Effector memory CD8-positive, alpha-beta T cell (primary cell): ENCODE measurements at places on chromosomes 2 and 18.
A peak's percentile ranks its signal among the peaks of the same experiment; 100 is the strongest.

GRCh38 chr2:208638059-208638458 lies 231.5 kb downstream of the PTH2R start:
- no peak for DNase-seq

GRCh38 chr18:46734981-46735380 lies 21.9 kb downstream of the ST8SIA5 start:
- no peak for DNase-seq

GRCh38 chr2:144771348-144771747 lies 251.4 kb upstream of the ZEB2 start:
- no peak for DNase-seq

DNA sequence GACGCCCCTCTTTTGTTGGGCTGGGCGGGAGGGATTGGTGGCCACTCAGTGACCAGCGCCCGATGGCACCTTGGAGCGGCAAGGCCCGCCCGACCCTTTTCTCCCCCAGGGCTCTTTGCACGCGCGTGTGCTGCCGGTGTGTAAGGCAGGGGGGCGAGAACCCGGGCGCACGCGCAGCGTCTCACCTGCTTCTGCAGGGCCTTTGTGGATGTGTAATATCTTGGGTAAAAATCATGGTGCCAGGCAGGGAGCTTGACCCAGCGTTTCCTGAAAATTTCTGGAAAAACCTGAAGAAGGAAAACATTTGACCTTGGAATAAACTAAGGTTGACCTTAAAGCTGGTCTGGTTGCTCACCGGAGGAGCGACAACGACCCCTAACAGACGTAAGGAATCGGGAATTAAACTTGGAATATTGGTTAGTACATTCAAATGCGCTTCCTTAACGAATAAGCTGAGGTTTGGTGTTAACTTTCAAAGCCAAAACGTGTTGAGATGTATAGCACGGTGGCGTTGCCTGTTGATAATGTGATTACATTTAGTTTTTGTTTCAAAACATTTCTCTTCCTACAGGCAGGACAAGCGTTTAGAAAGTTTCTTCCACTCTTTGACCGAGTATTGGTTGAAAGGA lies 438 bp downstream of the HSPE1 start:
- DNase-seq = no peak

DNA sequence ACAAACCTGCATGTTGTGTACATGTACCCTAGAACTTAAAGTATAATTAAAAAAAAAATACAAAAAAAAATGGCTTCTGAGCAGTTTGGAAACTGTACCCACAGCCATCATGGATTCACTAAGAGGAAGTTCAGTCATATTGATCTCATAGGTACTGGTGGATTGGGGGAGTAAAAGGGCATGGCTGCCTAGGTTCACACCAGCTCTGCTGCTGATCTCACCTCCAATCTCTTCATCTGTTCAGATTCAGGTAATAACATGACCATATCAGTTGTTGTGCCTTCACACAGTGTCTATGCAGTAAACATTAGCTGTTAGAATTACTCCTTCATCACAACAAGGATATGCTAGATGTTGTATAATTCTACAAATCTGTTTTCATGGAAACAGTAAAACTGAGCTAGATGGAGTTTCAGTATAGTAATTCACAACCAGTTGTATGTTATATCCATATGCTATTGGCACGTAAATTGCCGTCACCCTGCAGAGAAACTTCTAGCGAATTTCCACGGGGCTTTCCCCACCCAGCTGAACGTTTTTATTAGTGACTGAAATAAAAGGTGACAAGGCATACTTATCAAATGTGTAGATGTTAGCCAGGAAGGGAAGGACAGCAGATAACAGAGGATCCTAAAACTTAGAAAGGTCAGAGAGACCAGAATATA lies 59.3 kb upstream of the ITM2C start:
- DNase-seq = no peak

- DNase-seq = no peak
These were observed 708 bp upstream of the MALT1 start for GRCh38 chr18:58670404-58671110.

DNA sequence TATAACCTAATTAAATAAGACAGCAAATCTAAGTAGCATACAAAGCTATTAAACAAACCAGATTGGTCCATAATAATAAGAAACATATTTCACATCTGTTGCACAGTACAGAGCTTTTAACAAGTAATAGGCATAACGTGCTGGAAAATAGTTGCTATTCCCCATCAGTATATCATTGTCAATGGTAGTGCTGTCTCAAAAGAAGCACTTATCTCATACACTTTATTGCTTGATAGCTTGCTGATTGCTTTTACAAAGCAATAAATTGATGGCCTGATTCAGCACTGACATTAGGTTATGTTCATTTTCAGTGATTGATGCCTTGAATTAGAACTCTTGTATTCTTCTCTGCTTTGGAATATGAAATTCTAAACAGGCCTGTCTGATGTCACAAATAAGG lies 641.7 kb downstream of the CBLN2 start:
- DNase-seq = no peak

DNA sequence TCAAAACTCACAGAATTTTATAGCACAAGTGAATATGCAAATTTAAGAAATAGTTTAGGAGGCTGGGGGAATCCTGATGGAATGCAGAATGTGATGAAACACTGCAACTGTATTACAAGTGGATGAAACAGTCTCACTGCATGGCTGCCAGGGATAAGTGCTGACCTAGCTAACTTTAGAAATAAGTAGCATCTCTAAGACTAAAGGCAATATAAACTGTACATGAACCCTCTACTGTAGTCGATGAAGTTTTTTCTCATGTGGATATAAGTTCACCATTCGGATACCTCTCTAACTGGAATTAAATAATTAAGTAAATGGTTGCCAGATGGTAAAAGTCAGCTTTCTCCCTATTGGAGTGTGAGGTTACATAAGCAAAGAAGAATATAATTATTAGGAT lies 777.8 kb upstream of the RAB6C start:
- no peak for DNase-seq

DNA sequence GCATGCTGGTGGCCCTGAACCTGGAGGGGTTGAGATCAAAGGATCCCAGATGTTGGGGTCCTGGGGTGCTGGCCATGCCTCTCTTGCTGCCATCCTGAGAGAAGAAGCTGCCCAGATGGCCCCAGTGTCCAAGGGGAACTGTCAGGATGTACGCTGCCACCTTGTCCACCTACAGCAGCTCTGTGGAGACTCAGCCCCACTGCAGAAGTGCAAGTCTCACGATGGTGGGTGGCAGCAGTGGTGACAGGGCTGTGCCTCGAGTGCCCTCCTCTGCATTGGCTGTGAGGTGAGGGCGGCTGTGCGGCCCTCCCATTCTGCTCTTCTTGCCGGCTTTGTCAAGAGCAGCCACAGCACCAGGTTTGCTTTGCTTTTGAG lies 24.7 kb downstream of the ODC1 start:
- no peak for DNase-seq

DNA sequence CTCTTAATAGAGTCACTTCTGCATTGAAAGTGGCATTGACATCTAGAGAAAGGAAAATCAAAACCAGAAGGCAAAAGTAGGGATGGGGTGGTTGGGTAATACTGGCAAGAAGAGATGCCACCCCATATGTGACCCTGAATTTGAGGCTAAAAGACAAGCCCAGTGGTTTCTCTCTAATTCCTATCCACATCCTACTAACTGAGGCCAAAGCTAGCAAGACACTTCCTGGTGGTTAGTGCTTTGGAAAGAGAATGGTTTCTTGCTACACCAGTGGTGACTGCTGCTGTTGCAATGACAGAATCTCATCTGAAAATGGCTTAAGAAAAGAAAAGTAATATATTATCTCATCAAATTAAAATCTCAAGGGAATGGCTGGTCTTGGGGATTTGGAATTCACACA lies 640.6 kb downstream of the EPHA4 start:
- no peak for DNase-seq

DNA sequence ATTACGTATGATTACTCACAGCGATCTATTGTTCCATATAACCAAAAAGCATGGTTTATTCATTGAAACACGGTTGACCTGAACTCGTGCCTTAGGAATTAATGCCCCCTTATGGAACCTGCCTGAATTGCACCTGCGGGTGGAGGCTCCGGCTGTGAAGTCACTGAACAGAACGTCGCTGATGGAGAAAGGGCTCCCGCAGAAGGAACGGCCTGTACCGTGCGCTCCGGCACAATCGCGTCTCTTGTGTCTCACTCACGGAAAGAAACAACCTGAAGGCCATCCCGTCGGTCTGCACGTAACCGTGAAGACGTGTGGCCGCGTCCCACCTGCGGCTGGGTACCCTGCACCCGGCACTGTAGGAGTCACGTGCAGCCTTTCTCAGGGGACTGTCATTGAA lies 133.1 kb downstream of the NFATC1 start:
- peak; percentile 67 for DNase-seq

- DNase-seq = no peak
These were observed 27.5 kb downstream of the TFCP2L1 start for GRCh38 chr2:121257480-121257840.

DNA sequence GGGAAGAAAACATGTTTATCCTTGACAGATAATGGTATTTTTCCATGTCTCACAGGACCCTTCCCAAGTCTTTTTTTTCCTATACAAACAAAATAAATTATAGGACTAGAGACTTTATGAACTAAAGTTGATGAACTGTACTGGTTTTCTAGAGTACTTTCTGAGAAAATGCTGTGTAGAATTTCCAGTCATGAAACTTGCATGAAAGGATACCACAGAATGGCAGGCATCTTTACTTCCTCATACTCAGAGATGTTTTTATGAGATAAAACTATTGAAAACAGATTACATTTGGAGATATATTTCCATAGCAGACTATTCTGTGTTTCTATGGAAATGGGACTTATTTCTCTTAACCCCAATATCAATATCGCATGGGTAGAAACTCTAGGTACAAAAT lies 403.5 kb downstream of the PARD3B start:
- DNase-seq = no peak

- no peak for DNase-seq
These were observed 61.2 kb downstream of the BOD1L2 start for GRCh38 chr18:57208047-57208446.

DNA sequence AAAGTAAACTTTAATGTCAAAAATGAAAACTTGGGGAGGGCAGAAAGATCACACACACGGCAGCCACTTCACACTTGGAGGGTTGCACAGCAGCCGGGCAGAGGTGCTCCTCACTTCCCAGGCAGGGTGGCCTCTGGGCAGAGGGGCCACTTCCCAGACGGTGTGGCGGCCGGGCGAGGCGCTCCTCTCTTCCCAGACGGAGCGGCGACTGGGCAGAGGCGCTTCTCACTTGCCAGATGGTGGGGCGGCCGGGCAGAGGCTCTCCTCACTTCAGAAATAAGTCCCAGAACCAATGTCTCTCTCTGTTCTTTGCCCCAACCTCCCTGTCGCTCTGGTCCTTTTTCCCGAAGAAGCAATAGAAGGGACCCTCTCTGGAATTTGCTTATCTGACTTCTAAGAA lies 65.7 kb upstream of the LRPPRC start:
- DNase-seq = no peak

GRCh38 chr2:42203792-42204191 lies 34.6 kb downstream of the EML4 start:
- no peak for DNase-seq

DNA sequence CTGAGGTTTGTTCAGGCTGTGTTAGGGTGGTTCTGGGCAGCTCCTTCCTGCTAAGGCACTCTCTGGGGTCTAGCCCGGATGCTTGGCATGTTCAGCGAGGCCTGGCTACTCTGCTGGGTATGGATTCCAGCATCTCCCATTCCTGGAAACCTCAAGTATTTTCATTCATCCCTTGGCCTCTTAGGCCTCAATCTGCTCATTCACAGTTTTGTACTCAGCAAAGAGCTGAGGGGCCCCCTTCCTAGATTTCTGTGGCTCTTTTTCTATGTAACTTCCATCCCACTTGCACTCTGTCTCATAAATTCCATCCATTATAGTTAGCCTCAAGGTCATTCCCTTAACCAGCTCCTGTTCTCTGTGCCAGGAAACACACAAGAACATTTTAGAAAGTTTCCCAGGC lies 798.8 kb upstream of the HS6ST1 start:
- no peak for DNase-seq

DNA sequence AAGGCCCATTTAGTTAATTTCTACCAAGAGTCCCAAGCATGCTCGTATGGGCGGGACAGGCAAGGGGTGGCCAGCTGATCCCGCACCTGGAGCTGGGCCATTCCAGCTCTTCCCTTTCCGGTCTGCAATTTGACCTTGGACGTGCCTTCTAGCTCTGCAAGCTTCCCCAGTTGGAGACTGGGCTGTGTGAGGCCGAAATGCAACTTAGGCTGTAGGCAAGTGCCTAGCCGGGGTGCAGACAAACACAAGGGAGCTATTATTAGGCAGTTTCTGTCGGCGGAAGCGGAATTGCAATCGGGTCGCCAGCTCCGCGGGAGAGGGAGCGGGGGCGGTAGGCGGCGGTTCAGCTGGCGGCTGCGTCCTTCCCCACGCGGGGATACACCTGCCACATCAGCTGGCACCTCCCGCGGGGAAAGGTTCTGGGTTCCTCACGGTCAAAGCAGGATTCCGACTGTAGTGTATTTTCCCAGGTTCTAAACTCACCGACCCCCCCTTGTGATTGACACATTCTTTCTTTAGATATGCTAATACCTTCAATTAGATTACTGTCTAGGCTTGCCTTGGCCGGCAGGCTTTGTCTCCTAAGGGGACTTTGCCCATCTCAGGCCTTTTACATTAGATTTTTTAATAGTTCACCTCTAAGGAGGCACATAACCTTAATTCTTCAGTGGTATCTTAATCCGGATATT lies 17.1 kb upstream of the ZNF532 start:
- no peak for DNase-seq

- DNase-seq = no peak
These were observed 1832.9 kb upstream of the LRRTM1 start for GRCh38 chr2:82137441-82137840.

GRCh38 chr2:68878753-68879152 lies 7.6 kb upstream of the BMP10 start:
- DNase-seq = no peak

- DNase-seq = no peak
These were observed 1096.0 kb upstream of the DDX18 start for GRCh38 chr2:116718451-116718850.

- DNase-seq = no peak
These were observed 146.9 kb upstream of the MAP3K20 start for GRCh38 chr2:172928756-172929155.

GRCh38 chr2:43898134-43898837 lies 59.5 kb downstream of the ABCG8 start:
- no peak for DNase-seq

- no peak for DNase-seq
These were observed 31.2 kb downstream of the SCN9A start for GRCh38 chr2:166344286-166345113.

DNA sequence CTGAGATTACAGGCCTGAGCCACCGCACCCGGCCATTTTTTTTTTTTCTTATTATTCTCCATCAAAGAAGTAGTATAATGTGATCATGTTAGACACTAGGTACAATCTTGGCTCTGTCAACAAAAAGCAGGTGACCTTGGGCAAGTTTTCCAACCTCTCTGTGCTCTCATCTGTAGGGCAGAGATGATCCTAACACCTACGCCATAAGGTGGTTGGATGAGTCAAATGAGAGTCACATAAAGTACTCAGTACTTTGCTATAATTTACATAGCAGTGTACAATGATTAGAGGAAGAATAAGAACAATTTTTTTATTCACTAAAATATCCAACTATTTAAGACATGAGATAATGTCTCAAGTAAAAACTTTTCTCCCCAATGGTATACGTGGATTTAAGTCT lies 128.6 kb downstream of the TGIF1 start:
- no peak for DNase-seq

GRCh38 chr18:47931718-47932103 lies 1.3 kb upstream of the SMAD2 start:
- no peak for DNase-seq
